Activated CD4-positive, alpha-beta memory T cell treated with anti-CD3 and anti-CD28 coated beads for 36 hours (primary cell): ENCODE measurements at places on chromosomes 3 and 15. TPM values are rescaled to one million over a fixed set of nuclear protein-coding genes. Genes with fewer than 3 reads are reported as not detected.
A peak's percentile ranks its signal among the peaks of the same experiment; 100 is the strongest.

GRCh38 chr3:171895900-171896299, 52.8 kb downstream of the TMEM212 start:
- H3K4me3 ChIP-seq: no peak overlapping the region
- H3K27me3 ChIP-seq: peaks cover 21% of the 10 kb centered on the region
- no peak overlapping the region for H3K27ac ChIP-seq
- H3K36me3 ChIP-seq: no peaks in the 10 kb centered on the region
- no peak for DNase-seq

- no peak overlapping the region for H3K27ac ChIP-seq
- peak; percentile 65 for DNase-seq
- no peaks in the 10 kb centered on the region for H3K4me1 ChIP-seq
- no peaks in the 10 kb centered on the region for H3K36me3 ChIP-seq
These were observed 390.4 kb upstream of the LMCD1 start for GRCh38 chr3:8110966-8111798.

- H3K36me3 ChIP-seq: no peaks in the 10 kb centered on the region
- H3K27ac ChIP-seq: no peak overlapping the region
- H3K4me3 ChIP-seq: no peak overlapping the region
- H3K4me1 ChIP-seq: no peaks in the 10 kb centered on the region
- H3K27me3 ChIP-seq: no peaks in the 10 kb centered on the region
These were observed 35.4 kb upstream of the CNTN6 start for GRCh38 chr3:1057436-1057835.

DNA sequence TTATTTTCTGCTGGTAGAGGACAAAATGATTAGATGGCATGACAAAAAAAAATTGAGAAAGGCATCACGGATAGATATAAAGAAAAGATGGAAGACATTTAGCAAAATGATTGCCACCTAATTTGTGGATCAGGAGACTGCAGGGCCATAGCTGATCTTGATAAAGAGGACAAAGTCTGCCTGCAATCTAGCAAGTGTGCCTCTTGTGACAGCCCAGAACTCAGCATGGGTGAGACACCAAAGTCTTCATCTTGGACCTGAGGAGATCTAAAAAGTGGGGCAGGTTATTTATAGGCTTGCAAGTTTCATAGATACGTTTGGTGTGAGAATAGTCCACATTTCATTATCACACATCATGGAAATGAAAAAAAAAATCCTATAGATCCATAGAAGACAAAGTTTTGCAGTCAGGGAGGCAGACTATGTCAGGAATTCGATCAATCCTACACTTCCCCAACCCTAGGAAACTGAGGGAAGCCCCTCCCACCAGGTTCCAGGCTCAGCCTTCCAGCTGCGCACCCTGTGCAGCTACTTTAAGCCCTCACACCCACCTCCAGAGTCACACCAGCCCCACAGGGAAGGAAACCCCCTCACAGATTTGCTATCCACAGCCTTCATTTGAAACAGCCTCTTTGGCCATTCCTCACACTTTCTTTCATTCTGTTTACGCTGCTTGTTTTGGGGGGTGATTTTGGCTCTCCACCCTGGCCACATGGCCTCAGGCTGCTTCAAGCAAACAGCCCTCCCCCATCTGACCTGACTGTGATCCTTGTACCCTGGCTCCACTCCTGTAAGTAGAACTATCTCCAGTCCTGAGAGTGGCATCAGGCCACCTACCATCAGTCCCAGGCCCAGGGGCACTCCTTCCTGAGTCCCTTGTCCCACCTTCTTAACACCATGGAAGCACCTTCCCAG, 28.1 kb upstream of the KLHL6 start:
- no peak overlapping the region for H3K4me3 ChIP-seq
- no peak for DNase-seq
- no peaks in the 10 kb centered on the region for H3K27me3 ChIP-seq
- no peak overlapping the region for H3K27ac ChIP-seq
- no peaks in the 10 kb centered on the region for H3K36me3 ChIP-seq

- no peaks in the 10 kb centered on the region for H3K27me3 ChIP-seq
- H3K4me1 ChIP-seq: no peaks in the 10 kb centered on the region
- DNase-seq: no peak
- no peak overlapping the region for H3K27ac ChIP-seq
- H3K36me3 ChIP-seq: no peaks in the 10 kb centered on the region
These were observed 106.3 kb upstream of the SAMMSON start for GRCh38 chr3:69893274-69893673.

DNA sequence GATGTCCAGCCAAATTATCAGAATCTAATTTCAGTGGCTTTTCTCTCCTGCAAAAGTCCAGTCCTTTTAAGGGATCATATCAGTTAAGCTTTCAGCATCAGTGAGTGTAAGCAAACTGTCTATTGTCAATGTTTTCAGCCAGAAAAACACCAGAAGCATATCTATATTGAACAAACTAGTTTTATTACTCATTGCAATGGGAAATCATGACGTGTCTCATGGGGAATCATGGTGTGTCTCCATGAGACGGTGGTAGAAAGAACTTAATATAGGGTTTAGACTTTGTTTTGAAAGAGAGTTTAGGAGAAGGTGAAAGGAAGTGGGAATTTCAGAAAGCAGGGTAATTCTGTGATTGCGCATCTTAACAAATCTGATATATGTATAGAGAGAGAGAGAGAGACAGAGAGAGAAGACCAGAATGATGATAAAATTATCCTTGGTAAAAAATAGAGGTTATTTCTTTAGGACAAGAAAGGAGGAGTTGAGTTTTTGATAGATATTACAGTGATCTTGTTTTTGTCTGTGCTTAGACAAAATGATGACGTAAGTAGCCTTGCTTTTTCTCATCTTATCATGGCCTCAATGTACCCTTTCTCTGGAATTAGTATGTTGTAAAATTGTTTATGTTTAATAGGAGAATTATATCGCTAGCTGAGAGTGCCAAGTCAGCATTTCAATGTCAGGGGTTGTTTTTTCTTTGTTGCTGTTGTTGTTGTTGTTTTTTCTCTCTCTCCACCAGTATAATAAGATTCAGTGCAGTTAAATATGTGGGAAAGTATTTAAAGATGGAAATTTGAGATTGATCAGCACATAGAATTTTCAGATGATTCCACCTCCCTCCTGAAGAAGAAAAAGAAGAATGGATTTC, 129.9 kb upstream of the OSTN start:
- no peaks in the 10 kb centered on the region for H3K36me3 ChIP-seq
- no peak overlapping the region for H3K4me3 ChIP-seq
- H3K4me1 ChIP-seq: no peaks in the 10 kb centered on the region
- H3K27ac ChIP-seq: no peak overlapping the region
- no peaks in the 10 kb centered on the region for H3K27me3 ChIP-seq
- no peak for DNase-seq

C3orf22 gene
- total RNA-seq: not detected
